Fibroblast of skin of left biceps (primary cell): ENCODE measurements at places on chromosomes 11 and 22.
A peak's percentile ranks its signal among the peaks of the same experiment; 100 is the strongest.

DNA sequence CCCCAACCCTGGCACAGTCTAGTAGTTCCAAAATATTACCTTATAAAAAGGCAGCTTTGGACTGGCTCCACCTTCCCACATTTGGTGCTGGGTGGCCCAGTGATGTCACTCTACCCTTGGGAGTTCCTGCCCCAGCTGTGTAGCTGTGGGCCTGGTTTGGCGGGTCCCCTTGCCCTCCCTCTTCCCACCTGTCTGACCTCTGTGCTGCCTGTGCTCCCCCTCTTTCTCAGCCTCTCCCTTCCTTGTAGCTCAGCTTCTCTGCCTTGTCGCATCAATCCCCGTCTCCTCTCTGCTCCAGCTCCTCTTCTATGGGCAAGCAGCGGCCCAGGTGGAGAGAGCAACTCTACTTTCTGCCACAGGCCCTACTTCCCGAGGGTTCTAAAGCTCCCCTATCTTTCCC, 54.6 kb downstream of the CHRDL2 start:
- DNase-seq = no peak

DNA sequence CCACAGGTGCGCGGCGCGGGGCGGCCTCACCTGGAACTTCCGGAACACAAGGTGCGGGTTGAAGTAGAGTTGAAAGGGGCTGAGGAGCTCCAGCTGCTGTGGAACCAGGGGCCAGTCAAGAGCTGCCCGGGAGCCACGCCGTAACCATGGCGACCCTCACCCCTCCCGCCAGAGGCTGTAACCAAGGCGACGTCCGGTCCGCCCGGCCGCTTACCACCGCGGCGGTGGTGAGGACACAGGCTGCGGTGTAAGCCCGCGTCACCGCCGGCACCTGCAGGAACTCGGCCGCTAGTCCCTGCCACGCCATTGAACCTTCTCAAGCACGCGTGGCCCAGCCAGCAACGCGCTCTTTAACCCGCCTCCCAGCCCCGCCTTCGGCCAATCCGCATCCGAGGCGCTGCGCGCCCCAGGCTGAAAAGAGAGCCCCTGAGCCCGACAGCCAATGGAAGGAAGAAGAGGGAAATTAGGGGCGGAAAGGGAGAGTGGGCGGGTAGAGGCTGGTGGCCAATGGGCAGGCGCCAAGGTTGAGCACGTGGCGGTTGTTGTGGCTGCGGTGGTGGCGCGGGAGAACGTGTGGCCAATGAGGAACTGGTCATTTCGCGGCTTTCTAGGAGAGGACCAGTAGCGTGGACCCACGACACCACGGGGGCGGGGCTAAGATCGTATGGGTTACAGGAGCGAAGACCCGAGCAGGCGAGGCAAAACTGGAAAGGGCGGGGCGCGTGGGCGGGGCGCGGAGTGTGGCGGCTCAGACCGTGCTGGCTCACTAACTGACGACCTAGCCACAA, at the start of gene DERL3:
TSS of gene DERL3 (minus strand) at position 326 of the 788 bp plus-strand sequence. CDS start at position 307, 19 bp downstream.
- DNase-seq = peak; percentile 89

- no peak for DNase-seq
These were observed 25.2 kb upstream of the KCNJ11 start for GRCh38 chr11:17413414-17414316.

DNA sequence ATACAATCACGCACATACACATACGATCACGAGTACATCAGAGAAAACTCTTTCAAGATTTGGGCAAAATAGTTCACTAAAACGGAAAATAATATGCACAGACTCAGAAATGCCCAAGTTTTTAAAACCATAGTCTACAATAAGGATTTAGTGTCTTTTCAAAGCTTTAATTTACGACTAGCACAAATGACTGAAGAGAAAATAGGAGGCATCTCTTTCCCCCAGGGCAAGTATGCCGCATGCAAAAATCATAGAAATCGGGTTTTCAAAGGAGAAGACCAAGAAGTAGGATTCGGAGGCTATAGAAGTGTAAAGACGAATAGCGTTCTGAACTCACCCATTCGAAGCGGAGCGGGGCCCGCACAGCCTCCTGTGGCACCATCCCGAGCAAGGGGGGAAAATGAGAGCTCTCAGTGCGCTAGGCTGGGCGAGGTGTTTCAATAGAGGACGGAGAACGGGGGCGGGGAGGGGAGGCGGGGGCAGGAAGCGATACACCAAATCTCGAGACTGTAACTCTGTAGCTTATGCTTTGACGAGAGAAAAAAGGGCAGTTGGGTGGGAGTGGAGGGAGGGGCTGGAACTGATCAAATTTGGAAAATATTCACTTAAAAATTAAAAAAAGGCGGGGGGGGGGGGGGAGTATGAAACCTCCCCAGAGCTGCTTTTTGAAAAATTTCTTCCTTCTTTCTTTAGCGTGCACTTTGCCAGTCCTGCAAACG, 15.8 kb downstream of the BLID start:
- DNase-seq = peak; percentile 60

DNA sequence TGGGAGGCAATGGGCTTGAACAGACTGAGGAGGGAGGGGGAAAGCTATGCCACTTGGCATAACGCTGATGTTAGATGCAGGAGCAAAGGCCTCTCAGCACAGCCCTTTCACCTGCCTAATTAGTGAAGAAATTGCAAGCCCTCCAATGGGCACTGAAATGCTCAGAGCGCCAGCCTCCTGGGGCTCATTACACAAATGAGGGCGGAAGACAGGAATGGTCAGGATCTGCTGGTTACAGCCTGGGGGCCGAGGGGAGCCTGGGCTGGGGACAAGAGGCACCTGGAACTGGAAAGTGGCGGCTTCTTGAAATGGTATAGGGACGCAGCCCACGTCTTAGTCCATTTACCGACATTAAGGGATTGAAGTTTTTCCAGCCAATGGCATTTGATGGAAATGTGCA, 50.2 kb upstream of the PLET1 start:
- no peak for DNase-seq

- no peak for DNase-seq
These were observed 4.0 kb upstream of the RCOR2 start for GRCh38 chr11:63920939-63921417.

- DNase-seq = no peak
These were observed 468.6 kb downstream of the BRD1 start for GRCh38 chr22:49359076-49359475.

DNA sequence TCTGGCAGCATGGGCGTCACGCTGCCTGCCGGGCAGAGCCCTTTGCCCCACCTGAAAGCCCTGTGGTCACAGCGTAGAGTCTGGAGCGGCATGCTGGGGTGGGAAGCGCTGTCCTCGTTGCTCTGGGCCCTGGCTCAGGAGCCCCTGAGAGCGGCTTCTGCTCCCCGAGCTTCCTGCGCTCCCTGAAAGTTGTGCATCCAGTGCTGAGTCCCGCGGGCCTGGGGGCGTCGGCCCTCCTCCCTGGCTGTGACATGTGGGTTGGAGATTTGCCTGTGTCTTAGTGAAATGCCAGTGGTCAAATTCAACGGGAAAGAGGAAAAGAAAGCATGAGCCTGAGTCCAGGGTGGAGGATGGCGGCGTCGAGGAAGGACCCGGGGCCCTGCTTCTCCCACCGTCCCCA, 1208.0 kb downstream of the BRD1 start:
- DNase-seq = no peak

GRCh38 chr11:71066311-71066710, 186.1 kb downstream of the SHANK2 start:
- DNase-seq = no peak

DNA sequence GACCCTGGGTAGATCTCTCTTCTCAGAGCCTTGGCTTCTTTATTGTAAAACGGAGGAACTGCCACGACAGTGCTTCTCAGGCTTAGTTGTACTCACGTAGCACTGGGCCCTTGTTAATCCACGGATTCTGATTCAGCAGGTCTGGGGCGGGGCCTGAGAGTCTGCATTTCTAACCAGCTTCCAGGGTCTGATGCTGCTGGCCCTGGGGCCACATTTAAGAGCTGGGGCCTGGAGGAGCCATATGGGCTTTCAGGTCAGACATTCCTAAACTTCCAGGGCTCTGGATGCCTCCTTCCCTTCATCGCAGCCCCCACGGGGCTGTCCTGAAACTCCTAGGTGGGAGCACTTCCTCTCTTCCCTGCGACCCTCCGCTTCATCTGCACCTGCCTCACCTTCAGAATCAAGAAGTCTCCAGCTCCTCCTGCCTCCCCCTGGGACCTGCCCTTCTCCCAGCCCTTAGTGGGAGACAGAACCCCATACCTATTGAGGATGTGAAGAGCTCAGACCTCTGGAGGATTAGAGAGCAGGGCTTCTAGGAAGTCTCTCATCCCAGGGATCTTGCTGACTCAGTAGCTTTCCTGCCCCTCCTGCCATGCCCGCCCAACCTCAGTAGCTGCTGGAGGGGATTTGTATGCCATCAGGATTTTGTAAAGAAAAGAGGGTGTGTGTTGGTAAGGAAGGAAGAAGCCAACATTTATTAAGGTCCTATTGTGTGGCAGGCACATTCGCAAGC, 92.5 kb downstream of the LRRC32 start:
- DNase-seq = no peak

DNA sequence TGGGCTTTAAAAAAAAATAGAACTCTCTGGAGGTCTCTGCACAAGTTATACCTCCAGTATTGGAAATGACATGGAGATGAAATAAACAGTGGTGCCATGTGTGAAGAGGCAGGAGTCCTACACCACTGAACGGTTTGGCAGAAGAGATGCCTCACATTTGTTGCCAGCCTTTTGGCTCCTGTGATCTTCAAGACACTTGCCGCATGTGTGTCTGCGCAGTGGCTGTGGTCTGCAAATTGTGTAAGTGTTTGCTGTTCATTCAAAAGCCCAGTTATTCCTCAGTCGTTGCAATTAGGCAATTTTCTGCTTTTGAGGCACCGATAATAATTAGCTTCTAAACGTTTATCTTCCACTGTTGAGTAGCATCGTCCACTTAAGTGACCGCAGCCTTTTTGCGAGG, 319.1 kb downstream of the BRD1 start:
- no peak for DNase-seq

- no peak for DNase-seq
These were observed 67.4 kb downstream of the TP53I11 start for GRCh38 chr11:44883277-44883676.

DNA sequence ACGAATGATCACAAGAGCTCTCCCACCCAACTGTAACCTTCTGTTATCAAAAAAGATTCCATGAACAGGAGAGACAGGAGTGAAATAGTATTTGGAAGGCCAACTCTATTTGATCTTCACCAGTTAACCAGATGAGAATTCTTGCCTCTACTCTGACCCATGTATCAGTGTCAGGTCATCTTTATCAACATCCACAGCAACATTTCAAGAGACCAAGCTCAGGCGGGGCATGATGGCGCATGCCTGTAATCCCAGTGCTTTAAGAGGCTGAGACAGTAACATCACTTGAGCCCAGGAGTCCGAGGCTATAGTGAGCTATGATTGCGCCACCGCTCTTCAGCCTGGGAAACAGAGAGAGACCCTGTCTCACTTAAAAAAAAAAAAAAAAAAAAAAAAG, 62.3 kb downstream of the GAB2 start:
- no peak for DNase-seq

- no peak for DNase-seq
These were observed 14.6 kb downstream of the PHLDA2 start for GRCh38 chr11:2914455-2915195.

DNA sequence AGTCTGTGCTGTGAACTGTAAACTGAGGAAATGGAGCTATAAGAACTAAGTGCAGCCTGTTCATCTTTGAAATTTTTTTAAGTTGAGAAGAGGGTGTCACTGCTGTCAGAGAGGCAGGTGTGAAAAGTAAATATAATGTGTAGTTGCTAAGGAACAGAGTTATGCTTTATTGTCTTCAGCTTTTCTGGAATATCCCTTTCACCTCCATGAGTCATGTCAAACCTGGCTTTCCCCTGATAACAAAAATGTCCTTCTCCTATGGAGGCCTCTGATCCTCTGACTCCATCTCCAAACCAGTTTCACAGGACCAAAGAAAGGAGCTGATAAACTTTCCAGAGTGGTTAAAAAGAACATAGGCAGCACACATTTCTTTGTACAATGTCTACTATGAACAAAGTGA, 12.8 kb upstream of the MUC15 start:
- no peak for DNase-seq

DNA sequence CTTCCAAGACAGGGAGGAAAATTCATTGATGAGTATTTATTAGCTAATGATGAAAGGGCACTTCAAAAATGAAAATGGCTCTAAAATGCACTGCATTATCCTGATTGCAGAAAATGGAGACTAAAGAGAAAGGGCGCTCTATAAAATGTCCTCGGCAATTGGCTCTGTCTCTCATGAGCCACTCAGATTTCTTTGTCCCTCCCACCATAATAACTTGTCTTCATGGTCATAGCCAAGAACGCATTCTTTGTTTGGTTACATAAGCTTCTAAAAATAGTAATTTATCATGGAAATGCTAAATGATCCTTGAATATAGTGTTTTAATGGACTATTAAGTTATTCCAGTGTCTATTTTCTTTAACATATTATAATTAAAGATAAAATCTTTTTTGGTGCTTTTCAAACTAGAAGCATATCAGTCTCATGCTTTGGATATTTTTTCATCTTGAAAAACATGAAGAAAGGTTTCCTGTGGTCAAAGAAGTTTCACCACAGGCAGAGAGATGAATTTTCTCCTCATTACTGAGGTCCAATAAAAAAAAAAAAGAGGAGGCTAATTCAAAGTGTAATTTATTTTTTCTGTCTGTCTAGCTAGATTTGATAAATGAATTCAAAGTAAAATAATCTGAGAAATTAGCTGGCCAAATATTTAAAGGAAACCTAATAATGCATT, 238.1 kb upstream of the BLID start:
- no peak for DNase-seq

DNA sequence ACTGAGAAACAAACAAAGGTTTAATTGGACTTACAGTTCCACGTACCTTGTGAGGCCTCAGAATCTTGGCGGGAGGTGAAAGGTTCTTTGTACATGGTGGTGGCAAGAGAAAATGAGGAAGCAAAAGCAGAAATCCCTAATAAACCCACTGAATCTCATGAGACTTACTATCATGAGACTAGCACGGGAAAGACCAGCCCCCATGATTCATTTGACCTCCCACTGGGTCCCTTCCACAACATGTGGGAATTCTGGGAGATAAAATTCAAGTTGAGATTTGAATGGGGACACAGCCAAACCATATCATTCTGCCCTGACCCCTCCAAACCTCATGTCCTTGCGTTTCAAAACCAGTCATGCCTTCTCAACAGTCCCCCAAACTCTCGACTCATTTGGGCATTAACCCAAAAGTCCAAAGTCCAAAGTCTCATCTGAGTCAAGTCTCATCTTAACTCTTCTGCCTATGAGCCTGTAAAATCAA, 617.4 kb downstream of the CNTN5 start:
- no peak for DNase-seq

GRCh38 chr11:129018991-129019390, 76.3 kb upstream of the TP53AIP1 start:
- DNase-seq = no peak

GRCh38 chr11:122663764-122664163, 8.2 kb downstream of the UBASH3B start:
- DNase-seq = no peak
